Activated T-helper 1 cell treated with Interleukin-2 at 50 U/mL for 16 hours (primary cell): ENCODE measurements at places on chromosomes 3 and 15.

DNA sequence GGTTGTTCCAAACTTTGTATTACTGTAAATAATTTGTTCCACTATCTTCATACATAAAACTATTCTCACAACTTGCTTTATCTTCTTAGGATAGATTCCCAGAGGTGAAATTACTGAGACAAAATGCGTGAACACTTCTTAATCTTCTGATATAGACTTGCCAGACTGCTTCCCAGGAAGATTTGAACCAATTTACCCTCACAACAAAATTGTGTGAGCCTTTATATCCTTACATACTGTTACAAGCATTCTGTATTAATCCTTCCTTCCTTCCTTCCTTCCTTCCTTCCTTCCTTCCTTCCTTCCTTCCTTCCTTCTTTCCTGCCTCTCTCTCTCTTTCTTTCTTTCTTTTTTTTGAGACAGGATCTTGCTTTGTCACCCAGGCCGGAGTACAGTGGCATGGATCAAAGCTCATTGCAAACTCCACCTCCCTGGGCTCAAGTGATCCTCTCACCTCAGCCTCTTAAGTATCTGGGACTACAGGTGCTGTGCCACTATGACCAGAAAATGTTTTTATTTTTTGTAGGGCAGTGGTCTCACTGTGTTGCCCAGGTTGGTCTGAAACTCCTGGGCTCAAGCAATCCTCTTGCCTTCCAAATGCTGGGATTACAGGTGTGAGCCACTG is 57.1 kb upstream of the SSR3 start:
- no peak for DNase-seq

- no peak for DNase-seq
Measured at GRCh38 chr3:56164436-56164835, 303.8 kb downstream of the ERC2 start.

- no peak for DNase-seq
Measured at GRCh38 chr3:157493627-157494550, 9.3 kb downstream of the VEPH1 start.

GRCh38 chr3:72938471-72939265 is 50.8 kb downstream of the GXYLT2 start:
- DNase-seq = no peak

DNA sequence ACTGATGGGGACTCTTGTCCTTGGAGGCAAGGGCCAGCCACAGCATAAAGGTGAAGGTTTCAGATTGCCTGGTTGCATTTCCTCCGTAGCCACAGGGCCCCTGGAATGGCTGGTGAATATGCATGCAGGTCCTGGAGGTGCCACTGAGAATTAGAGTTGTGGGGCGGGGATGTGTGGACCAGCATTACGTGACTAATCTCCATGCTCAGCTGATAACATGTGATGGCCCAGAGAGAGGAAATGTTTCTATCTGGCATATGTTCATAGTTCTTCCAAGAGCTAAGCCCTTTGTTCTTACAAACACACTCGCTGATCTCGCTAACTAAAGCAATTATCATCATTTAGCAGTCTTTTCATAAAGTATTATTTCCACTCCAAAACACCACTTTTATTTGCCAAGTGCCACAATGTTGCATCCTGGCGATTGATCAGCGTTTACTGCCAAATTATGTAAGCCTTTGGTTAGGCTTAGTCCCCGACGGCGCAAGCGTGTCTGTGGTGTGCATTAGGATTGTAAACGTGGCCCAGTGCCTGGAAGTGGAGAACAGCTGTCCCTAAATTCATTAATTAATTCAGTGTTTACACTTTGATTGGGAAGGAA is 55.9 kb downstream of the CGNL1 start:
- DNase-seq = no peak

DNA sequence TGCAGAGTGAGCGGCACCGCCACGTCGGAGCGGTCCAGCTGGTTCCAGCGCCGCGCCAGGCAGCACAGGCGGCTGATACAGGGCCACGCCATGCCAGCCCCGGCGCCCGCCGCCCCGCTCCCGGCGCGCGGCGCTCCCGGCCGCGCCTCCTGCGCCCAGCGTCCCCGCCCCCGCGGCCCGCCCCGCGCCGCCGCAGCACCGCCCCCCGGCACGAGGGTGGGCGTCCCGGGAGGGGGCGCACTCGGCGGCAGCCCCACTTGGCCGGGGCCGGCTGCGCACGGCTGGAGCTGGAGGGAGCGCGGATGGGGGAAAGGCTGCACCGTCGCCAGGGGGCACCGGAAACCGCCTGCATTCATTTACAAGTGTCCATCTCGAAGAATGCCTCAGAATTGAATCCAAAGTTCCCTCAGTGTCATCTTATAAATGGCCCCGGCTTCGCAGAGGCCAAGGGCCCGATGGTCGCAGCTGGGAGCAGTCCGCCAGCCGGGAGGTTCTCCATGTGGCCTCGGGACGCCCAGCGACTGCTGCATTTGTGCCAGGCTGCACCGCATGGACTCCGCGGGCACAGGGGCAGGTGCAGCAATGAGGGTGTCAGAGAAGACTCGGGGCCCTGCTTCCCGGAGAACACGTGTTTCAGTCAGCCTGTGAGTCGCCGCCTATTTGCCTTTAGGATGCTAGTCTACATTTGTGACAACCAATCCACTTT is at the start of gene MAP6D1:
Gene MAP6D1 (minus strand): TSS at position 122 of the 706 bp plus-strand sequence. CDS start 30 bp downstream, at position 92.
- peak; percentile 17 for DNase-seq

GRCh38 chr3:138202945-138203701 is 16.0 kb downstream of the ARMC8 start:
- DNase-seq = no peak

GRCh38 chr3:170159459-170159858 is 22.1 kb downstream of the PHC3 start:
- DNase-seq = no peak

DNA sequence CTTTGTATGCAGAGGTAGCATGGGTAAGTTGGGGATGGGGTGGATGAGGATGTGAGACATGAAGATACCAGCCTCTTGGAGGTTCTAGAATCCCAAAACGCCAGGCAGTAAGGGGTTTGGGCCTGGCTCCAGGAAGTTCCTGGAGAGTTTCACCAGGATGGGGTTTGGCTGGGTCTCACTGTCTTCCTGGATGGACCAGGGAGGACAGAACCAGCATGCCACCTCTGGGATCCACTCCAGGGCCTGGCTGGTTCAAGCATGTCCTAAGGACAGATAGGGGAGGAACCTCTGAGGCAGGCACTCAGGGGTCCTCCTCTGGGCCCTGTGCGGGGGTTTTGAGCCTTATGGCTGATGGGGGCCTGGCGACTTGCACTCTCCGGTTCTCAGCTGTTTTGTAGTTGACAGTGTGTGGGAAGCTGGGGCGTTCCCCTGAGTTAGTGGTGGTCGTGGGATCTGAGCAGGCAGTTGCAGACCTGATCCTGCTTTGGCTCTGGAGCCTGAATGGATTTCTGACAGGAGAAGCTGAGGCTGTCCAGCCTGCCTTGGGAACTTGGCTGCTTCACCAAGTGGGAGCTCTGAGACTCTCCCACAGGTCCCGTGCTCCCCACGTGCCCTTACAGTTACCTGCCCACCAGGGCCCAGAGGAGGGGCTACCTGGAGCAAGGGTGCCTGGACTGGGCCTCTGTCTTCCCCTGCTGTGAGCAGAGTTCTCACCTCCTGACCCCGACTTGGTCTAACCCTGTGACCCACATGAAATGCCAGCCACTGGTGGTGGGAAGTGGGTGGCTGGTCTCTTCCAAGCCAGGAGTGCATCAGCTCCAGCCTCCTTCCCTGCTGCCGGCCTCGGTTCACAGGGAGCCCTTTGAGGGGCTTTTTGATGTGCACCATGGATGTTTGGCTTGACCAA is 128.4 kb downstream of the EEFSEC start:
- DNase-seq = no peak

GRCh38 chr3:70744536-70744935 is 432.1 kb upstream of the MDFIC2 start:
- no peak for DNase-seq

- no peak for DNase-seq
Measured at GRCh38 chr15:56261854-56262509, 18.3 kb upstream of the RFX7 start.

DNA sequence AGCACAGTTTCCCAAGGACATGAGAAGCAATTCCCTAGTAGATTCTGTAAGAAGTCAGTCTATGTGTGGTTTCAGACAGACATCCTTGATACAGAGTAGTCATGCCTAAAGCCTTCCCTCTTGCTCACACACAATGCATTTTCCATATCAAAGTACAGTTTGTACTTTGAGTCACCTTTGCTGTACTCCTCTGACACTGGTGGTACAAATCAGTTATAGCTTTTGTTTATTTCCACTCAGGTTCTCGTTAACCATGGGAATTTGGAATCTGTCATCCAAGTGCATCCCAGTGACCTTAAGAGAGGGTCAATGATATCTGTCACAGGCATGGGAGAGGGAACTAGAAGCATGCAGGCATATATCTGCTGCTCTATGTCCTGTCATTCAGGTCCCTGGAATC is 3.6 kb upstream of the GNB4 start:
- no peak for DNase-seq

DNA sequence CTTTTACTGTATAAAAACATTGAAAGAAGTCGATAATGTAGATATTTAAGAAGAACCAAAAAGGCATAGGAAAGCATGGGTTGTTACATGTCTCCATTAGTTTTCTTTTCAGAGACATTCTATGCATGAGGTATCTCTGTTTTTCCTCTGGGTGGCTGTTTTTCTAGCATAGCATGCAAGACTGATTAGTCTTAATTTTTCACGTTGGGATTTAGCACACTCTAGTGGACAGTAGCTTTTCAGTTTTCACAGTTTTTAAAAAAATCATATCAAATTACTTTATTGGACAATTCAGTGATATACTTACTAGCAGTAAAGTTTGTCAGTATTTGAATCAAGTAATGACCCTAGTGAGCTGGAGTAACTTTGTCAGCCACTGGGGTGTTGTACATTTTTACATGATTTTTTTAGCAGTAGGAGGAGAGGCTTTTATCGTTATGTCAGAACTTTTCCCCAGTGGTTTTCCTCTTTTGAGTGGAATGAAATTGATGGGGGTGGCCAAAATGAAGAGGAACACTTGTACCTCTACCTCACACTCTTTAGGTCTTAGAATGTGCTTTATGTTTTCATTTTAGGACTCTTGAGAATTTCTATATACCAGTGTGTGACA is 57.2 kb downstream of the SEC22A start:
- DNase-seq = no peak

DNA sequence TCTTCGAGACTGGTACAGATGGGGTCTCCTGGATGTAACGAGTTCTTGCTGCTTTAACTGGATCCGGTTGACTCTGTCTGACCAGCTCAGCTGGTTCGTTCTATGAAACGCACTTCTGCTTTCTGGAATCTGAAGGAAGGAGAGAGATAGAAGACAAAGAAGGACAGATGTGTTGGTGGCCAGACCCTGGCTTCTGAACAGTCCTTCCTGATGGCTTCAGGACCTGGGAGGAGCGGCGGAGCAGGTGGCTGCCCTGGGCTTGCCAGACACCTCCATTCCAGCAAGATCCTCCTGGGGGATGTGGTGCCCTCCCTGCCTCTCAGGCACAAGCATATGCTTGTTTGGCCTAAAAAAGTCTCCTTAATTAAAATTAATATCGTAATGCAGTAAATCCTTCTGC is 99.9 kb downstream of the APBA2 start:
- DNase-seq = no peak

GRCh38 chr3:112413074-112413473 is 80.1 kb downstream of the CD200 start:
- no peak for DNase-seq

GRCh38 chr3:124119056-124119716 is 127.3 kb upstream of the ROPN1 start:
- DNase-seq = no peak

- DNase-seq = no peak
Measured at GRCh38 chr15:55037071-55037470, 159.7 kb downstream of the RSL24D1 start.
